Activated naive CD4-positive, alpha-beta T cell treated with anti-CD3 and anti-CD28 coated beads, Interleukin-2, amount 10 ng/mL, durations not matched to agents 5 hours and 36 hours (primary cell): ENCODE measurements at places on chromosomes 6 and 20. TPM values are rescaled to one million over a fixed set of nuclear protein-coding genes. Genes with fewer than 3 reads are reported as not detected.

Gene IER3
- total RNA-seq = 34.3 TPM

Gene CCN6
- total RNA-seq = not detected

Gene TCEA2
- total RNA-seq = 65.0 TPM

Gene SNAP25
- not detected for total RNA-seq

Gene SNAI1
- total RNA-seq = not detected

Gene MYLK2
- 0.30 TPM for total RNA-seq

Gene ERVFRD-1
- total RNA-seq = 0.08 TPM

Gene SOBP
- not detected for total RNA-seq

Gene WFDC5
- total RNA-seq = not detected

Gene CRYBG1
- 30.2 TPM for total RNA-seq

Gene CLPSL1
- not detected for total RNA-seq

Gene SH3BGRL2
- 0.25 TPM for total RNA-seq

Gene OPN5
- not detected for total RNA-seq

Gene PRDM13
- total RNA-seq = not detected

Gene ANKRD66
- not detected for total RNA-seq

Gene SLC4A11
- 1.7 TPM for total RNA-seq

Gene RPS6KA2
- total RNA-seq = 5.2 TPM

Gene THEMIS
- total RNA-seq = 81.4 TPM

Gene LPA
- not detected for total RNA-seq

Gene GCM1
- not detected for total RNA-seq

Gene HLA-DQB1
- total RNA-seq = 45.0 TPM

Gene GLP1R
- not detected for total RNA-seq

Gene TEAD3
- 0.14 TPM for total RNA-seq

Gene HLA-DRB5
- total RNA-seq = 2.9 TPM

Gene ROMO1
- 96.3 TPM for total RNA-seq

Gene HLA-DQA1
- total RNA-seq = 8.8 TPM

Gene BMP5
- not detected for total RNA-seq

Gene AVP
- not detected for total RNA-seq

Gene CD164
- total RNA-seq = 256 TPM

Gene ECI2
- total RNA-seq = 23.8 TPM

Gene MCCD1
- not detected for total RNA-seq

Gene HTR1E
- not detected for total RNA-seq

Gene CHMP4B
- 95.0 TPM for total RNA-seq

Gene CLDN20
- total RNA-seq = not detected

Gene CAGE1
- total RNA-seq = not detected

Gene COL11A2
- total RNA-seq = 0.63 TPM

Gene MEI4
- not detected for total RNA-seq

Gene SLC16A10
- total RNA-seq = 3.4 TPM

Gene ULBP3
- 1.8 TPM for total RNA-seq

Gene OR12D3
- not detected for total RNA-seq

Gene OR2H2
- total RNA-seq = not detected

Gene PACSIN1
- 0.78 TPM for total RNA-seq

Gene SAMD3
- 71.0 TPM for total RNA-seq

Gene ARG1
- not detected for total RNA-seq

Gene ADGRG6
- total RNA-seq = 0.29 TPM

Gene RNF8
- total RNA-seq = 20.0 TPM

Gene BMP7
- total RNA-seq = not detected

Gene FITM2
- 4.1 TPM for total RNA-seq

Gene SIRPG
- 108 TPM for total RNA-seq

Gene CPNE5
- 2.4 TPM for total RNA-seq

Gene NRSN1
- total RNA-seq = not detected

Gene SLC17A9
- total RNA-seq = 20.6 TPM

Gene SLC22A16
- total RNA-seq = not detected

Gene C20orf202
- not detected for total RNA-seq
